Osteoblast (primary cell): ENCODE measurements at places on chromosomes 13 and 19.

GRCh38 chr19:11359421-11359820, 4.2 kb downstream of the PLPPR2 start:
- H3K27ac ChIP-seq: no peak overlapping the region
- H3K4me3 ChIP-seq: no peak overlapping the region
- peaks cover 35% of the 10 kb centered on the region for H3K36me3 ChIP-seq
- peak; percentile 58 for DNase-seq

GRCh38 chr13:50780201-50781015, 63.1 kb downstream of the DLEU7 start:
- H3K36me3 ChIP-seq: no peaks in the 10 kb centered on the region
- H3K27me3 ChIP-seq: no peaks in the 10 kb centered on the region
- H3K4me3 ChIP-seq: no peak overlapping the region
- no peak for DNase-seq
- peaks cover 2% of the 10 kb centered on the region for H3K4me1 ChIP-seq

- H3K4me1 ChIP-seq: no peaks in the 10 kb centered on the region
- H3K27ac ChIP-seq: no peak overlapping the region
- peaks cover 3% of the 10 kb centered on the region for H3K27me3 ChIP-seq
- no peaks in the 10 kb centered on the region for H3K36me3 ChIP-seq
- DNase-seq: no peak
Observed at GRCh38 chr13:107873926-107874325, 341.4 kb downstream of the LIG4 start.

- no peaks in the 10 kb centered on the region for H3K36me3 ChIP-seq
- H3K27me3 ChIP-seq: peaks cover 3% of the 10 kb centered on the region
- peaks cover 13% of the 10 kb centered on the region for H3K4me1 ChIP-seq
- DNase-seq: peak; percentile 30
- peak overlapping the region; percentile 39 for H3K4me3 ChIP-seq
Observed at GRCh38 chr13:48125794-48126228, 30.9 kb upstream of the MED4 start.

DNA sequence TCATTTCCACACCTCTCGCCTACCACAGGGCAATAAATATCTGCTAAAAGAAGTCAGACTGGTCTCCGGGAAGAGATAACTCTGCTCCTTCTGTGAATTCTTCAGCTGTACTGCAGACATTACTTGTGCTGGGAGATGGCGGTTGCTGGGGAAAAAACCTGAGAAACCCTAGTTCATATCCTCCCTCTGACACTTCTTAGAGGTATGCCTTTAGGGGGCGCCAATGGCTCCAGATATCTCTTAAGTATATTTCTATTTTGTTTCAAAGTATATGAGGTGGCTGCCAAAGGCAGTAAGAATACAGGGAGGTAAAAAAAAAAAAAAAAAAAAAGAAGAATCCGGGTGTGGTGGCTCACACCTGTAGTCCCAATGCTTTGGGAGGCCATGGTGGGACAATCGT, 175.2 kb downstream of the PAN3 start:
- no peaks in the 10 kb centered on the region for H3K4me1 ChIP-seq
- peak; percentile 70 for DNase-seq
- H3K36me3 ChIP-seq: no peaks in the 10 kb centered on the region
- H3K4me3 ChIP-seq: no peak overlapping the region
- no peaks in the 10 kb centered on the region for H3K27me3 ChIP-seq
